ENCODE measurements at places on chromosomes 3 and 15.

GRCh38 chr3:71244826-71245488, 338.6 kb downstream of the FOXP1 start:
- no peak for DNase-seq

DNA sequence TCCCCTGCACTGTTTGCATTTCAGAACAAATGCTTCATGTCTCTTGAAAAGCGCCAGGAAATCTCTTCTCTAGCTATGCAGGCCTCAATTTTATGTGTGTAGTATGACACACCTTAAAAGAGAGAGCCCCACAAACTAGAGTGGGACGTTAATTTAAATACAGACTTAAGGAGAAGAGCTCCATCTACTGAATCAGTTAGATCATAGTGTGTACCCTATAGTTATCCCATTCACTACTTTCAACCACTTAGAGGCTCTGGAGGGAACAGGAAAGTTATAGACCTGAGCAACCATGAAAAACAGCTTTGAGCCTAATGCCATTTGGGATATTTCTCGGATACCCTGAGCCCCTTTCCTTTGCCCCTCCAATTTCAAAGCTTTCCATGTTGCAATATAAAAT, 153.7 kb downstream of the TIGIT start:
- DNase-seq, result no peak

- DNase-seq, result no peak
These were observed 495 bp upstream of the NXPE3 start for GRCh38 chr3:101778385-101779046.

- no peak for DNase-seq
These were observed 57.8 kb downstream of the CDC25A start for GRCh38 chr3:48130321-48130904.

DNA sequence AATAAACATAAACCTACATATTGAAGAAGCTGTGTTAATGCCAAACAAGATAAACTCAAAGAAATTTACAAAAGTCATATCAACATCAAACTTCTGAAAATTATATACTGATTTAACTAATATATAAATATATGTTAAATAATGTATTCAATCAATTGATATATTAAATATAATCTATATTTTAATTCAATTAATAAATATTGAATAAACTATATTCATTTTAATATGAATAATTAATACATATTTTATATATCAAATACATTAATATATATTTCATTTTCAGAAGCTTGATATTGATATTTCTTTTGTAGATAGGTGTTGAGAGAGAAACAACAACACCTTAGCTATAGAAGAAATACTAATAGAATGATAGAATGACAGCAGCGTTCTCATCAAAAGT, 768.1 kb downstream of the MECOM start:
- no peak for DNase-seq

DNA sequence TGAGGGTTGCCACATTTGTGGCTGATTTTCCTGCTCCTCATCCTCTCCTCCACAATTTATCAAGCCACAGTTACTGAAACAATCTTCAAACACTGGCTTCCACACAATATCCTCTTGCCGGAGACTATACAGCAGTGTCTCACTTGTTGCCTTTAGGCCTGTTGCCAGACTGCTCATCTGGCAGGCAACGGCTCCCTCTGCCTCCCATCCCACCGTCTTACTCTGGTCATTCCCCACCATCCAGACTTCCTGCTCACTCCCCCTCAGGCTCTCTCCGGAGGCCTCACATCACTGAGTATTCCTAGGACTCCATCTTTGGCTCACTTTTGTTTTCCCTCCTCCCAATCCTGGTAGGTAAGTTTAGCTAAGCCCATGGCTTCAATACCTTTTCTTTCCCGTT, 301.9 kb downstream of the IL20RB start:
- DNase-seq, result no peak

DNA sequence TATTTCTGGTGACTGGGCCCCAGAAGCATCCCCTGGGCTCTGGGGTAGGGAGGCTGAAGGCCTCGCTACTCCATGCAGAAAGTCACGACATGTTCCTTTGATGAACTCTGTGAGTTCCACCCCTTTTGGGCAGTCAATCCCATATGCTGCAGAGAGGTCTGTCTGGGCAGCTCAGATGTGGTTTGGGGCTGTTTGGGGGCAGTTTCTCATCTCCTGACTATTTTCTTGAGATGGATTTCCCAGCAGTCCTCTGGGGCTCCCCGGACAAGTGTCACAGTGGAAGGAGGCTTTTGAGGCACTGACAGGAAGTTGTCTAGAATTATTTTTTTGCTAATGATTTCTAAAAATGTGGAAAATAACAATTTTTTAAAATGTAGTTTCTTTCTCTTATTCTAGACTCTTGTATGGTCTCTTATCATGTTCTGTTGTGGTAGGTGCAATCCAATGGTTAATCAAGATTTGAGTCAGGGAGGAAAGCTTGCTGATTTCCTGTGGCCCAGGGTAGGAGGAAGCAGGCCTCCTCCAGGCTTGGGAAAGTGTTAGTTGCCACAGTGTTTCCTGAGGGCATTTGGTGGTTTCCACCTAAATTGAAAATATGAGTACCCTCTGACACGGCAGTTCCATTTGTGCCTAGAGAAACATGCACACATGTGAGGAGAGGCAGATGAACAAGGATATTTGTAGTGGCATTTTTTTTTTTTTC, 19.9 kb upstream of the TATDN2 start:
- peak; percentile 81 for DNase-seq

DNA sequence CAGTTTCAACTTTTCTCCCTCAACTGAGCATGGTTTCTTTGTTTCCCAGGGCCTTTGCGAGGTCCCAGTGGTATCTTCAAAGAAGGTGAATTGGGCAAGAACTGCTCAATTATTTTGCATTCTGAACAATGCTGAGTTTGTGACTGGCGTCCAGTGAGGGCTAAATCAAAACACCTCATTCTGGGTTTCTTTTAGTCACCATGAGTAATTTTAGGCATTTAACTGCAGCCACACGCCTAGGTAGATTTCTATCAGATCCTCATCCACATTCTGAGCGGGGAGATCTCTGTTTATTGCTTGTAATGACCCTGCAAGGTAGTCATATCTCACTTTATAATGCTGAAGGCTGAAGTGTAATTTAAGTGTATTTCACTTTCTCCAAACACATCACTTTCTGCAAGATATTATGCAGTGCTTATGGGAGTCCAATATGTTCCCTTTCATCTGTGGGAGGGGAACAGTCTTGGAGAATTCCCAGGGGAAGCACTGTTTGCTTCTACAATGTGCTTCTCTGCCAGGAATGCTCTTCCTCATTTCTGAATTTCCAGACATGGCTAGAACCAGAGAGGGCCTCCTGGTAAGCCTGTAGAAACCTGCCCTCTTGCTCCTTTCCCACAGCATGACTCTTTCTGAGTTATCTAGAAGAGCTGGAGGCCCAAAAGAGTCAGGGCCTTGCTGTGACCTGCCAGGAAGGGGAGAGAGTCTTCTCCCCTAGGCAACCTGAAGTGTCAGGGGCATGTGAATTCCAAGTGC, 91.7 kb downstream of the FRMD4B start:
- no peak for DNase-seq

DNA sequence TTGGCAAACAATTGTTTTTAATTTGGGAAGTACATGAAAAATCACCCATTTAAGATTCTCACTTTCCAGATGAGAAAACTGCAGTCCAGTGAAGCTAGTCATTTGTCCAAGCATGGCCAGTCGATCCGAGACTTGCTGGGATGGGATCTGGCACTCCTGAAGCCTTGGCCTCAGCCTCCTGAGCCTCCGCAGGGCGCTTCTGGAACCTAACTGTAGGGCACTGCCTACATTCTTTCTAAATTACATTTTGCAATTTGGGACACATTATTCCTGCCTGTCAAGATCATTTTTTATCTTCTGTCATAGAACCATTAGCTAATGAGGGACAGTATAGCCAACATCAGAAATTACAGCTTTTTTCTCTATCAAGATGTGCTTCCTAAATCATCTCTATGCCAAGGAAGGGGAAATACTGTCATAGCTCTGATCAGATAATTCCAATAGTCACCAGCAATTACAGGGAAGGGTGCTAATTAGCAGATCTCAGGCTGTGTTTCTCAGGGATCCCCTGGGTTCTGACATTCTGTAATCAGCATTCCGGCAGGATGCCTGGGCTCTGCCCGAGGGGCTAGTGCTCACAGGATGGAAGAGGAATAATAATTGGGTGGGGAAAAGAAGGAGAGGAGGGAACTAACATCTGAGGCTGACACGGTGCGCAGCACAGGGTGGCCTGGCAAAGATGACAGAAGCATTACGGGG, 28.3 kb downstream of the ANAPC13 start:
- DNase-seq, result no peak

DNA sequence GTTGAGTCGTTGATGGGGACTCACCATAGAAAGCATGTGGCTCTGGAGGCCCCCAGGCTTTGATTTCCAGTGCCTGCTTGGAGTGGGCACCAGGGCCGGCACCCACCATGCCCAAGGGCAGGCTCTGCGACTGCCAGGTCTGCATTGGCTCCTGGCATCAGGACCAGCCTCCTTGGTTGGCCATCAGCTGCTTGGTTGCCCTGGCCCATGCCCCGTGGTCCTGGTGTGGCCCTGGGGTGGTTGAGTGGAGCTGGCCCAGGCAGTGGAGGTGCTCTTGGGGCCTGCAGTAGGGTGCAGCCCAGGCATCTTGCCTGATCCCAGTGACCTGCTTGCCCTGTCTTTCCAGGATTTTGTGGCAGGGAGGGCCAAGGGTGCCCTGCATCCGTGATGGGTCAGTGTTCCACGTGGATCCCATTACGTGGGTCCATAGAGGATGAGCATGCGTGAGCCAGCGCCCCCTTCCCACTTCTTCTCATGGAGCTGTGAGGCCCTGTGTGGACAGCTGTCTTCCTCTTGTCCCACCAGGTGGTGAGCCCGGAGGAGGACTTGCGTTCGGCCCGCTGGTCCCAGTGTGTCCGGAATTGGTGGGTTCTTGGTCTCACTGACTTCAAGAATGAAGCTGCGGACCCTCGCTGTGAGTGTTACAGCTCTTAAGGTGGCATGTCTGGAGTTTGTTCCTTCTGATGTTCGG, 187.0 kb downstream of the UBE3A start:
- no peak for DNase-seq
